ENCODE measurements at places on chromosomes 2 and 18. TPM values are rescaled to one million over a fixed set of nuclear protein-coding genes. Genes with fewer than 3 reads are reported as not detected.
A peak's percentile ranks its signal among the peaks of the same experiment; 100 is the strongest.

The SRD5A2 gene
- total RNA-seq = not detected

GRCh38 chr2:96502891-96503636 lies 2.1 kb downstream of the NEURL3 start:
- DNase-seq = no peak
- peaks cover 16% of the 10 kb centered on the region for H3K4me1 ChIP-seq

- DNase-seq = no peak
- H3K4me1 ChIP-seq = peaks cover 2% of the 10 kb centered on the region
- no peak overlapping the region for H3K4me3 ChIP-seq
- H3K27me3 ChIP-seq = peaks cover 38% of the 10 kb centered on the region
- H3K27ac ChIP-seq = no peak overlapping the region
Measured at GRCh38 chr2:219356834-219357233, 24.3 kb upstream of the RESP18 start.

The ITPRIPL1 gene
- 44.8 TPM for total RNA-seq

DNA sequence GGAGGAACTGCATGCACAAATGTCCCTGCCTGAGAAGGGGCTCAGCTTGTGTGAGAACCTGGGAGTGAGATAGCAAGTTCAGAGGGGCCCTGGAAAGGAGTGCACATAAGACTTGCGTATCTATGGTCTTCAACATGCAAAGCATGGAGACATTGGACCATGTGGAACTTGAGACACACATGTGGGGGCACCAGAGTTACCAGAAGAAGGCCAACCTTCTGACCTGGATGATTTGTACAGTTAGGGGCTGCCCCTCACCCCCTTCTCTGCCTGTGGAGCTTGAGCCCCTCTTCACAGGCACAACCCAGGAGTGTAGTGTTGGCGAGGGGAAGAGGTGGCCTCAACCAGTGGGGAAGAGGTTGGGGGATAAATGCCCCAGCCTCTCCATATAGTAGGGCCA lies 165.0 kb upstream of the ARL4C start:
- H3K4me1 ChIP-seq = no peaks in the 10 kb centered on the region
- DNase-seq = no peak
- H3K4me3 ChIP-seq = no peak overlapping the region
- H3K27me3 ChIP-seq = no peaks in the 10 kb centered on the region
- H3K36me3 ChIP-seq = no peaks in the 10 kb centered on the region

GRCh38 chr2:135124924-135125886 lies 73.1 kb downstream of the RAB3GAP1 start:
- H3K27me3 ChIP-seq = no peaks in the 10 kb centered on the region
- no peaks in the 10 kb centered on the region for H3K4me1 ChIP-seq
- peaks cover 42% of the 10 kb centered on the region for H3K36me3 ChIP-seq
- H3K4me3 ChIP-seq = no peak overlapping the region
- H3K27ac ChIP-seq = no peak overlapping the region
- DNase-seq = no peak

The IL1RL2 gene
- not detected for total RNA-seq

DNA sequence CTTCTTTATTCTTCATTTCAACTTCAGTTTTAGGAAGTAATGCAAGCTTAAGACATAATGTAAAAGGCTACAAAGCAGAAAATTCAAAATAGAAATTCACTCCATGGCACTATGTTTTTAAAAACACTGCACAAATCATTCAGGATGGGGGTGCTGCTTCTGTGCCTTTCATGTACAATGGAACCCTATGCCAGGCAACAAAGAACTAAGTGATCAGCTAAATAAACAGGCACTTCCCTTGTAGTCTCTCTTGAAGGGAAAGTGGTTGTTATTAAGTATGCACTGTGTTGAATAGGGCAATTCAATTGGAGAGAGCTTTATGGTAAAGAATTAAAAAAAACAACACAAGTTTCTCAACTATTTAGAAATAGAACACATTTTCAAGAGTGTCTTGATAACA lies 10.9 kb upstream of the ERBB4 start:
- H3K4me3 ChIP-seq = no peak overlapping the region
- peaks cover 2% of the 10 kb centered on the region for H3K27me3 ChIP-seq
- no peaks in the 10 kb centered on the region for H3K4me1 ChIP-seq
- no peak overlapping the region for H3K27ac ChIP-seq
- no peaks in the 10 kb centered on the region for H3K36me3 ChIP-seq

GRCh38 chr2:42850016-42850805 lies 57.8 kb upstream of the HAAO start:
- H3K36me3 ChIP-seq = no peaks in the 10 kb centered on the region
- no peak for DNase-seq
- no peak overlapping the region for H3K4me3 ChIP-seq
- no peak overlapping the region for H3K27ac ChIP-seq
- peaks cover 4% of the 10 kb centered on the region for H3K27me3 ChIP-seq

- no peaks in the 10 kb centered on the region for H3K36me3 ChIP-seq
- H3K27ac ChIP-seq = no peak overlapping the region
- H3K4me1 ChIP-seq = peaks cover 5% of the 10 kb centered on the region
- H3K4me3 ChIP-seq = no peak overlapping the region
- DNase-seq = no peak
Measured at GRCh38 chr2:241770936-241771285, 5.7 kb upstream of the GAL3ST2 start.

DNA sequence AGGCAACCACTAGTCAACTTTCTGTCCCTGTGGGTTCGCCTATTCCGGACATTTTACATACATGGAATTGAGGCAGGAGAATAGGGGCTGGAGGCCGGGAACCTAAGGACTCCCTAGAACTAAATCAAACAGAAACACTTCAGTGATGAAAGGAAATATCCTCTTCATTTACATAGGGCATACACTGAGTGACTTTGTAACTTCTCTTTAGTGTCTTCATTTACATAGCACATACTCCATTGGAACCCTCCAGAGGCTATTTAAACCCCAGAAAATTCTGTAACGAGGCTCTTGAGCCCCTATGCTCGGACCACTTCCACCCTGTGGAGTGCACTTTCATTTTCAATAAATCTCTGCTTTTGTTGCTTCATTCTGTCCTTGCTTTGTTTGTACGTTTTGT lies 56.5 kb downstream of the CCDC195 start:
- no peaks in the 10 kb centered on the region for H3K27me3 ChIP-seq
- no peaks in the 10 kb centered on the region for H3K36me3 ChIP-seq
- no peak overlapping the region for H3K27ac ChIP-seq
- no peaks in the 10 kb centered on the region for H3K4me1 ChIP-seq

DNA sequence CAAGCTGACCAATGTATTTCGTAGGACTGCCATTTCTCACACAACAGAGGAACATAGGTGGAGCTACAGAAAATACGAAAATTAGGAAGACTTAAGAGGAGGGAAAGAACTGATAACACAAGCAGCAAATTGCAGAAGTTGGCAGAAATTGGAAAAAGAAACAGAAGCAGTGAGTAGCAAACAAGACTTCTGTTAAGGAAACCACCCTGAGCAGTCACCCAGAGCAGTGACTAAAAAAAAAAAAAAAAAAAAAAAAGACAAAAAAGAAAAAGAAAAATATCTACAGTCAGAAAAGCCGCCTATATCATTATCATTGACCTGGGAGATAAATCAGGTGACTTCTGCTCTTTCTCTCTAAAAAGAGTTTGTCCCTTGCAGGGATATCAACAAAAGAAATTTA lies 21.4 kb downstream of the STK17B start:
- peak overlapping the region; percentile 70 for H3K27ac ChIP-seq
- H3K4me3 ChIP-seq = peak overlapping the region; percentile 24
- no peaks in the 10 kb centered on the region for H3K27me3 ChIP-seq
- H3K36me3 ChIP-seq = peaks cover 95% of the 10 kb centered on the region
- H3K4me1 ChIP-seq = peaks cover 76% of the 10 kb centered on the region

DNA sequence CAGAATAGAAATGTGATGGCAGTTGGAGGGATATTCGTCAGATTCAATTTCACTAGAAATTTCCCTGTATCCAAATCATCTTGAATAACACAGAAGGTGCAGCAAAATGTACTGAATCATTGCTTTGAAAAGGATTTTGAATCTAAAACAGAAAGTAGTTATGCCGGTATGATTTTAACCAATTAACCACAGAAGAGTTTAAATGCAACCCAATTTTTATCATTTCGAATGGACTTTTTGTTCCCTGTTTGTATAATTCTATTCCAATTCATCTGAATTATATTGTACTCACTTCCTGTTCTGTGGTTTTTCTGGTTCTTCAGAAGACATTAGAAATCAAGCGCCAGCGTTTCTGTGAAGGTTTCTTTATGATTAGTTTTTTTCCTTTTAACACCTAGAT lies 190.4 kb downstream of the MYO3B start:
- peaks cover 5% of the 10 kb centered on the region for H3K36me3 ChIP-seq
- DNase-seq = no peak
- peaks cover 85% of the 10 kb centered on the region for H3K4me1 ChIP-seq
- no peaks in the 10 kb centered on the region for H3K27me3 ChIP-seq

The RFTN2 gene
- not detected for total RNA-seq

- H3K27me3 ChIP-seq = peaks cover 56% of the 10 kb centered on the region
- no peak overlapping the region for H3K4me3 ChIP-seq
- no peak for DNase-seq
- H3K27ac ChIP-seq = no peak overlapping the region
Measured at GRCh38 chr2:143933946-143934569, 585.9 kb downstream of the ZEB2 start.

The OR6B2 gene
- not detected for total RNA-seq

The HOXD12 gene
- total RNA-seq = not detected

The LYPD6B gene
- not detected for total RNA-seq

- H3K4me3 ChIP-seq = no peak overlapping the region
- H3K27ac ChIP-seq = peak overlapping the region; percentile 28
- H3K27me3 ChIP-seq = no peaks in the 10 kb centered on the region
- DNase-seq = no peak
Measured at GRCh38 chr18:56727399-56727798, 76.2 kb downstream of the WDR7 start.

- H3K36me3 ChIP-seq = no peaks in the 10 kb centered on the region
- no peak overlapping the region for H3K4me3 ChIP-seq
Measured at GRCh38 chr2:177129610-177130009, 83.0 kb upstream of the HNRNPA3 start.

The TSHZ1 gene
- 11.5 TPM for total RNA-seq

DNA sequence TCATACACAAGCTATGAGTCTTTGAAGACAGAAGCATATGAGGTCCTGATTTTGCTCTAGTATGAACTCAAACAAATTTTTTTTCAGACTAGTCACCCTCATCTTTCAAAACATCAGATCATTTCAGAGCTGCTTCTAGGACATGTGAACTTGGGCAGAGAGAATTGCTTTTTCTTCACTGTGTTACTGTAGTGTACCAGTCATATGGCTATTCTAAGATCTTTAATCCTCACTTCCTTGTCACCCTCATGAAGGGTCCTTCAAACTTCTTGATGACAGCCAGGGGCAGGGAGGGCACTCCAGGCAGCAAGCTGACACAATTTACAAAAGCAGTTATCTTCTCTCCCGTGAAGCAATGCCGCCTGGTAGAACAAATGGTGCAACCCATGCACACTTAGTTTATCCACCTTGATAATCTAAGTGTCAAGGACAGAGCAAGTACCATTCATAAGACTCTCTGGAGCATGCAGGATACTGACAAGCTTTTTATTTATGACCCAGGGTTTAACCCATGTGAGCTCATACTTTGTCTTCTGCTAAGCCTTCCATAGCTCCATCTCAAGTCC lies 200.6 kb downstream of the DPP10 start:
- no peaks in the 10 kb centered on the region for H3K4me1 ChIP-seq
- H3K36me3 ChIP-seq = no peaks in the 10 kb centered on the region
- no peak overlapping the region for H3K4me3 ChIP-seq
- DNase-seq = no peak
- no peak overlapping the region for H3K27ac ChIP-seq
- H3K27me3 ChIP-seq = no peaks in the 10 kb centered on the region

- no peak for DNase-seq
- no peak overlapping the region for H3K27ac ChIP-seq
- no peak overlapping the region for H3K4me3 ChIP-seq
- peaks cover 5% of the 10 kb centered on the region for H3K4me1 ChIP-seq
- peaks cover 90% of the 10 kb centered on the region for H3K36me3 ChIP-seq
Measured at GRCh38 chr2:121377646-121378045, 92.6 kb upstream of the TFCP2L1 start.

DNA sequence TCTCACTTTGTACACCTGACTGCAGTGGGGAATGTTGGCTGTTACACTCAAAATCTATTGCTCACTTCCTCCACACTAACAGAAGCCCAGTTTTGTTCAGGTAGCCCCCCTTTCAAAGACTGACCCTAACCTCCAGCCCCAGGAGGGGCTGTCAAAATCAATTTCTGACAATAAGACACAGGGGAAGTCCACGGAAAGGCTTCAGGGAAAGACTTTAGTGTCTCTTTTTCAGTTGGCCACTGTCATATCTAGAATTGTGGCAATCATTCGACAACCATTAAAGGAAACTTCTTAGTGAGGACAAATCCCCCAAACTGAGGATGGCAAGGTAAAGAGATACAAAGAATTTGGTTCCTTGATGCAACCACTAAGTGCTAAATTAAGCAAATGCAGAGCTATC lies 59.0 kb downstream of the BARD1 start:
- DNase-seq = no peak
- peak overlapping the region; percentile 8 for H3K27ac ChIP-seq
- H3K27me3 ChIP-seq = no peaks in the 10 kb centered on the region
- H3K4me1 ChIP-seq = peaks cover 6% of the 10 kb centered on the region
- H3K36me3 ChIP-seq = peaks cover 79% of the 10 kb centered on the region
- H3K4me3 ChIP-seq = no peak overlapping the region

The OST4 gene
- 341 TPM for total RNA-seq

GRCh38 chr2:27681841-27682240 lies 18.2 kb downstream of the SLC4A1AP start:
- no peak overlapping the region for H3K4me3 ChIP-seq
- peaks cover 46% of the 10 kb centered on the region for H3K36me3 ChIP-seq
- no peak for DNase-seq

The YIPF4 gene
- total RNA-seq = 33.4 TPM

GRCh38 chr2:189633392-189633811 lies 27.9 kb upstream of the ASNSD1 start:
- H3K4me1 ChIP-seq = no peaks in the 10 kb centered on the region
- no peak overlapping the region for H3K27ac ChIP-seq
- no peaks in the 10 kb centered on the region for H3K36me3 ChIP-seq
- H3K27me3 ChIP-seq = peaks cover 4% of the 10 kb centered on the region
- no peak overlapping the region for H3K4me3 ChIP-seq
- no peak for DNase-seq

DNA sequence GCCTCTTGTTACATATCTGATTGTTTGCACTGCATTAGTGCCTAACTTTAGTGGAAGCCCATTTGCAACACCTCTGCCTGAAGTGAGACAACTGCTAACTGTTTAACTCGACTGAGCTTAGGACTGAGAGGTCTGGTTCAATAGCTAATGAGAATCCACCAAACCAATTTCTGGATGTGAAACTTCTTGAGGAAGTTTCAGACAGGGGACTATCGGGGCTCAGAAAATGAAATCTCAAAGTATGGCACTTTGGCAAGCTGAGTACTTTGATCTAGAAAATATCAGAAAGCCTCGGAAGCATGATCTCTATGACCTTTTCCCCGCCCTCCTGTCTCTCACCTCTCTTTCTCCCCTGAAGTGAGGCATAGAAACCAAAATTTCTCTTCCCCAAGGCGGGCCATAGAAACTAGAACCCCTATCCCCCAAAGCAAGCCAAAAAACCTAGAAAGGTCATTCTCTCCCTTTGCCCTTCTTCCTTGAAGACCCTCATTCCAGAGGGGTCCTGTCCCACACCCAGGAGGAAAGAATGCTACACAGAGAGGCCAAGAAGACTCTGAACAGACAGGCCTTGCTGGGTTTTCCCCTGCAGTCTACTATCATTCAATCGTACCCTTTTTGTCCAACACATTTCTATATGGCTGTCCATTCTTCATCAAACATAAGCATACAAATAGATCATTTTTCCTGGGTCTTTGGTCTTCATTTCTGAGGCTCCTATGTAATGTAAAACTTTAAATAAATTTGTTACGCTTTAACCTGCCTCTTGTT lies 69.6 kb upstream of the CREB1 start:
- H3K4me3 ChIP-seq = no peak overlapping the region
- H3K36me3 ChIP-seq = no peaks in the 10 kb centered on the region
- no peaks in the 10 kb centered on the region for H3K27me3 ChIP-seq
- no peak for DNase-seq
- H3K27ac ChIP-seq = peak overlapping the region; percentile 34
- H3K4me1 ChIP-seq = peaks cover 35% of the 10 kb centered on the region

The ANO7 gene
- total RNA-seq = 4.3 TPM

All from activated T-helper 2 cell treated with anti-CD3 and anti-CD28 coated beads, Interferon-gamma antibody, Interleukin-2, Interleukin-4, amounts not matched to agents 10 μg/mL and 5 μg/mL and 100 μg/mL, durations not matched to agents 14 hours and 24 hours and 36 hours (primary cell).